ENCODE measurements at places on chromosomes 2 and 18.

- DNase-seq, result no peak
Measured at GRCh38 chr2:235614176-235614860, 120.5 kb downstream of the AGAP1 start.

DNA sequence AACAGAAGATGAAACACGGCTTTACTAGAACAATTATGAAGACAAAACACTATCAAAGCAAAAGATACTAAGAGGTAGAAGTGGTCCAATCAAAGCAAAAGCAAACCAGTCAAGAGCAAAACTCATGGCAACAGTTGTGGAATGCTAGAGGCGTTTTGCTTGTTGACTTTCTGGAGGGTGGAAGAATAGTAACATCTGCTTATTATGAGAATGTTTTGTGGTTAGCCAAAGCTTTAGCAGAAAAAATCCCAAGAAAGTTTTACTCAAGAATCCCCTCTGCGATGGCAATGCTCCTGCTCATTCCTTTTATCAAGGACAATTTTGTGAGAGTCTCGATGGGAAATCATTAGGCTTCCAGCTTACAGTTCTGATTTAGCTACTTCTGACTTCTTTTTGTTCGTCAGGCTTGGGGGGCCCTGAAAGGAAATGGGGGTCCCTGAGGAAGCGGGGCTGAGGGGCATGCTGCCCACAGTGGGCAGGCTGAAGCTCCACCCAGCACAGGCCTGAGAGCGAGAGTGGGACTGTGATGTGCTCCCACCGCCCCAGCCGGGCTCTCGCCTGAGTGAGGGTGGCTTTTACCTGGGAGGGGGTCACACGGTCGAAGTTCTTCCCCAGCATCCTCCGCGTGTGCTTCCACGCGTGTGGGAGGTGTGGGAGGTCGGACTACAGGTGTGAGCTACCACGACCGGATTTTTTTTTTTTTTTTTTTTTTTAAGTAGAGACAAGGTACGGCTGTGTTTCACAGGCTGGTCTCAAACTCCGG lies 49.0 kb upstream of the MC4R start:
- DNase-seq, result no peak

GRCh38 chr18:59961070-59961469 lies 61.3 kb downstream of the PMAIP1 start:
- no peak for DNase-seq

DNA sequence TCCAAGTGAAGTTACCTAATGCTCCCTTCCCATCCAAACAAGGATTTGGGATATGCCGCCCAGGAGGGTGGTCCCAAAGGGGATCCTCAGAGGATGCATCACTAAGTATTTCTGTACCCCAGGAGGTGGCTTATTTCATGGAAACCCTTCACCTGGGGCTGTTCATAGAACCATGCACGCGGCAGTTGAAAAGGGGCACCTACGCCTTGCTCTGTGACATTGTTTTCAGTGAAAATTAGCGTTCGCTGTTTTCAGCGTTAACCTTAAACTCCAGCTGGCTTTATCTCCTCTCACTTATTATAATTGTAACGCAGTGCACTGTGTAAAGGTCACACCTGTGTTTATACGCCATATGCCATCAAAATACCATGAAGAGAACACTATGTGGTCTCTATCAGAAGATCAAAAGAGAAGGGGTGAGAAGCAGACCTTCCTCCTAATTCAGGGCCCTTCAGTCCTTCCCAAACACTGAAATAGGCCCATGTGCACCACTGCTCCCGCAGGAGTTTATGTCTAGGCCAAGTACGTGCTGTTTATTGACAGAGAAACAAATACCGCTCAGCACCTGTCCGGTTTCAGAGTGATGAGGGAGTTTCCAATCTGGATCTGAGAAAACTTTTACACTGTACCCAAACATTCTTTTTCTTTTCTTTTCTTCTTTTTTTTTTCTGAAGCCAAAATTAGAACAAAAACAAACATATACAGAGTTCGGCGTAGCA lies 162.1 kb downstream of the BCL2 start:
- no peak for DNase-seq

DNA sequence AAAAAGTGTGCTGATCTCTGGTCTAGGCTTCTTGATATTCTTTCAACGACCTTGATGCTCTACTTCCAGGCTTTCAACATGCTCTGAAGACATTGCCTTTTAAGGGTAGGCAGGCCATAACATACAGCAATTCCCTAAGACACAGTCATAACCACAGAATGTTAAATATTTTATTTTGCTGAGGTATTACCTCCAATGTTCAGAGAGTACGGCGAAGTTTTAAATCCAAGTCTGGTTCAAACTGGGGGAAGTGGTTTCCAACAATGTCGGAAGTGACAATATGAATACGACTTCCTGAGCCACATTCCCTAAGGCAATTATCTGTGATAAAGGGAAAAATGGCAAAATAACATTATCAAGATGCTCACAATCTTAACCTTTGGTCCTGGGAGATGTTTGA lies 1077.9 kb upstream of the PIK3C3 start:
- DNase-seq, result no peak

GRCh38 chr2:48248251-48248933 lies 281.6 kb upstream of the STON1 start:
- DNase-seq, result peak; percentile 10

Measured in HuH-7 (cell line).